ENCODE measurements at places on chromosomes 7 and 10.

DNA sequence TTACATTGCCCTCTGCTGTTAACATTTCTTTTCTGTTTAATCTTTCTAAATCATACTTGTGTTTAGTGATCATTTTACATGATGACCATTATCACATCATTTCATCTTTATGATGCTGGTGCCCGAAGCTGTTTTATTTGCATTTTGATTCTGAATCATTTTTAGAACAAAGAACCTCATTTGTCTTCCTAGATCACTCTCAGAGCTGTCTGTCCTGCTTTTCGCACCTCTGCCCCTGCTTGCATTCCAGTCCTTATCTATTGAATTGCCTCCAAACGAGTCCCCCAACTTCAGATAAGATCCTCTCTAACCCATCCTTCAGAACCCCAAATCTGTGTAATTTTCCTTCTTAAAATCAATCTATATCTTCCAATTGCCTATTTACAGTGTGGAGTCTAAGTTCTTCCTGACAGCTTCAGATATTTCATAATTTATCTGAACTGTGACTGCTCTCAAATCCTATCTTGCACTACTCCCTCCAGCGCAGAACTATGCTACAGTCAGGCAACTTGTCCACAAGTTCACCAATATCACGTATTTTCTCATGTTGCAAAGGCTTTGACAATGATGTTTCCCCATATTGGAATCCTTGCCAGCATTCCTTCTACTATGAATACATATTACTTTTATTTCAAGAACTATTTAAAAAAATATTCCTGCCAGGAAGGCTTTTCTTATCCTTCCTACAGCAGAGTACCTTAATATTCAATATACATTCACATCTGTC, 346.5 kb upstream of the CACNA2D1 start:
- DNase-seq, result no peak

GRCh38 chr10:122293156-122293960, 22.3 kb downstream of the BTBD16 start:
- DNase-seq, result no peak

- no peak for DNase-seq
Measured at GRCh38 chr10:89025453-89025852, 34.9 kb downstream of the FAS start.

DNA sequence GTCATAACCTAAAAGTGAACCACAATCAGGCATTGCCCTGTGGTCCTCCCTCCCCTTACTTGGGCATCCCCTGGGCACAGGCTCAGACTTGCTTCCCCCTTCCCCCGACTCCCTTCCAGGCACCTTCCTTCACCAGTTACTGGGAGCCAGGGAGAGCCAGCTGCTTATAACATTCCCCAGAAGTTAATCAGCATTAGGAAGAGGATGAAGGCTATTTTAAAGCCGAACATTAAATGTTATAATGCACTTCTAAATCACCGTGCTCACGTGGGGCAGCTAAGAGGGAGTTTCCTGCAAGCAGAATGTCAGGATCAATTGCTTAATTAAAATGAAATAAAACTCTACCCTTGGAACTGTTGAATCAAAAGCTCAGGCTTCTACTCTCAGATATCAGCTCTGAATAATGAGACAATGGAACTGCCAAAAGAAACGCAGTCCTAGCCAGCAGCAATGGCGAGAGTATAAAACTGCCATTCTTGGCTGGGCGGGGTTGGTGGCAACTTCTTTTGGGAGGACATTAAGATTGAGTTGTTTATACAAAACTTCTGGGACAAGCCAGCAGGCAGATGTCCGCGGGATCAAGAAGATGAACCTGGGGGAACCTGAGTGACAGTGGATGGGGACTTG, 169.5 kb downstream of the FANK1 start:
- no peak for DNase-seq

DNA sequence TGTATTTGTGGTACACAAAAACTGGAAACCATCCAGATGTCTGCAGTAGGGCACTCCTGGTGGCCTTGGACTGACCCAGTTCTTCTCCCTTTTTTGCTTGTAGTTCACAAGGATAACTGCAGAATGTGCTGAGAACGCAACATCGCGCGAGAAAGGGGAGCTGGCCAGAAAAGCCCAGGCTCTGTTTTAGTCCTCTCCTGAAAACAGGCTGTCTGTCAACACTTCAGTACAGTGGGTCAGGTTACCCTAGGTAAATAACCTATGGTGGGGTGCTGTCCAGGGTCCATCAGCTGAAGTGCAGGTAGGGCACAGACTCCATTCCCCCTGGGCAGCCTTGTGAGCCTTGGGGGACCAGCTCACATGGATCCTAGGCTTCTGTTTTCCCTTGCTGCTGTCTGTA, 495.8 kb downstream of the MDFIC start:
- no peak for DNase-seq

GRCh38 chr10:99975942-99976809, 33.6 kb downstream of the DNMBP start:
- DNase-seq, result no peak

DNA sequence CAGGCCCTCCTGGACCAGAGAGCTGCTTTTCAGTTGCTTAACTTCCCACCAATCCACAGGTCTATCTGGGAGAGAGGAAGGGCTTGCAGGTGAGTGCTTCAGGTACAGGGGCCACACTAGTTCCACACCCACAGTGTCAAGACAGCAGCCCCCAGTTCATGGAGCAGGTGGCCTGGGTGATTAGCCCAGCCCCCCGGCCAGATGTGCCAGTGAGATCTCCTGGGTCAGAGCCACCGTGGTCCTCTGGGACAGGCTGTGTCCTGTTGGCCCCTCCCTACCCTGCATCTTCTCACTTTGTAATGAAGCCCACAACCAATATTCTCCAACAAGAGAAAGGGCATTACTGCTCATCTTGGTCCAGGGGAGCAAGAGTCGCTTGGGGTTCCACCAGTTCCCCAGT, 30.6 kb downstream of the DRGX start:
- DNase-seq, result no peak
